ENCODE measurements at places on chromosomes 2 and 18.

DNA sequence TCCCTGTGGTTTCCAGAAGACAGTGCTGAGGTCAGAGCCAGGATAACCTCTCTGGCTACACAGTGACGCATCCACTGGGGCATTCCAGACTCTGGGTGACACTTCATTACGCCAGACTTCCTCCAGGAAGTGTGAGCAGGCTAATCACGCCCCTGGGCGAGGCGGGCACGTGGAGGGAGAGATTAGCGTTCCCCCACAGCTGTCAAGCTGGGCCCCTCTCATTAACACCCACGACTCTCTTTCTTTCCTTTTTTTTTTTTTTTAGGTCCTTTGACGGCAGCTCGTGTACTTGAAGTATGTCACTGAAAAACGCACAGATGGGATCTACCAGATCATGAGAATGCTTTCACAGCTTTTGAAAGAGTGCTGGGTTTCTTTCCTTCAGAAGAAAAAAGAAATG, 274.6 kb downstream of the AFF3 start:
- DNase-seq: no peak

DNA sequence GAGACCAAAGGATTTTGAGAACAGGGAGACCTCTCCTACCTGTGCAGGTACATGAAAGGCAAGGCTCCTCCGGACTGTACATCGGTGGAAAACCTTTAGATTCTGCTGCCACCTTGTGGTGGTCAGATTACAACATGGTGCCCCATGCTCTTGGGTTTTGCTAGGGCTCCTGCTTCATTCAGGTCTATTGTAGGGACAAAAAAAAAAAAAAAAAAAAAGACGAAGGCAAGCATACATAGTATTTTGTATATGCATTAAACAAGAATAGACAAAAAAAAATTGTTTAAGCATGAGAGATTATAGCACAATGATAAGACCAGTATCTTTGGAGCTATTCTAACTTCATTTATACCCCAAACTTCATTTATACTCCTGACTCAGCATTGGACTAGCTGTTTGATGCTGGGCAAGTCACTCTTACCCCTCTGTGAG, 27.4 kb upstream of the SPR start:
- DNase-seq: peak; percentile 28

- DNase-seq: no peak
These were observed 52.8 kb downstream of the INPP5D start for GRCh38 chr2:233112776-233113452.

GRCh38 chr2:206257350-206257749, 17.1 kb upstream of the ZDBF2 start:
- no peak for DNase-seq

GRCh38 chr18:6405237-6406074, 9.3 kb downstream of the L3MBTL4 start:
- DNase-seq: no peak

DNA sequence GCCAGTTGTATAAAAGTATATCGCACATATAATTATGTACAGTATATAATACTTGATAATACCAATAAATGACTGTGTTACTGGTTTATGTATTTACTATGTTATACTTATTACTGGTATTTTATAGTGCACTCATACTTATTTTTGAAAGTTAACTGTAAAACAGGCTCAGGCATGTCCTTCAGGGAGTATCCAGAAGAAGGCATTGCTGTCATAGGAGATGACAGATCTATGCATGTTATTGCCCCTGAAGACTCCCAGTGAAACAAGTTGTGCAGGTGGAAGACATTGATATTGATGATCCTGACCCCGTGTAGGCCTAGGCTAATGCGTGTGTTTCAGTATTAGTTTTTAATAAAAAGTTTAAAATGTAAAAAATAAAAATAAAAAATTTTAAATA, 20.3 kb upstream of the ASXL3 start:
- DNase-seq: no peak

DNA sequence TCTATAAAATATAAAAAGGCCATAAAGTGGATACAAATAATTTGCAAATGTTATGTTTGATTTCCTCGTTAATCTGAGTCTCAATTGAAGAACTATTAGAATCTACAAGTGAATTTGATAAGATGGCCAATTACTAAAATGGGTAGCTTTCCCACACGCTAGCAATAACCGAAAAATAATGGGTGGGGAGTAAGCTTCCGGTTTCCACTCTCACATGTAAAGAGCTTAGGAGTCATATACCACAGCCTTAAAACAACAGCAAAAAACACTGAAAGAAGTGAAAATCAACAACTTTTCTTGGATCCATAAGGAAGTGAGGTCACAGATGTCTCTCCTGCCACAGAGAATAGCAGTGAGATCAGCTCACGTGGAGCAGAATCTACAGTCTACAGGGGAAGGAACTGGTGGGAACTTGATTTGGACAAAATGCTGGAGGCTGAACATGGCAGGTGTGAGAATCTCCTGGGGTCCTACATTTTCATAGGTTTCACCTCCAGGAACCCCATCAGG, 18.6 kb downstream of the THAP4 start:
- DNase-seq: no peak

DNA sequence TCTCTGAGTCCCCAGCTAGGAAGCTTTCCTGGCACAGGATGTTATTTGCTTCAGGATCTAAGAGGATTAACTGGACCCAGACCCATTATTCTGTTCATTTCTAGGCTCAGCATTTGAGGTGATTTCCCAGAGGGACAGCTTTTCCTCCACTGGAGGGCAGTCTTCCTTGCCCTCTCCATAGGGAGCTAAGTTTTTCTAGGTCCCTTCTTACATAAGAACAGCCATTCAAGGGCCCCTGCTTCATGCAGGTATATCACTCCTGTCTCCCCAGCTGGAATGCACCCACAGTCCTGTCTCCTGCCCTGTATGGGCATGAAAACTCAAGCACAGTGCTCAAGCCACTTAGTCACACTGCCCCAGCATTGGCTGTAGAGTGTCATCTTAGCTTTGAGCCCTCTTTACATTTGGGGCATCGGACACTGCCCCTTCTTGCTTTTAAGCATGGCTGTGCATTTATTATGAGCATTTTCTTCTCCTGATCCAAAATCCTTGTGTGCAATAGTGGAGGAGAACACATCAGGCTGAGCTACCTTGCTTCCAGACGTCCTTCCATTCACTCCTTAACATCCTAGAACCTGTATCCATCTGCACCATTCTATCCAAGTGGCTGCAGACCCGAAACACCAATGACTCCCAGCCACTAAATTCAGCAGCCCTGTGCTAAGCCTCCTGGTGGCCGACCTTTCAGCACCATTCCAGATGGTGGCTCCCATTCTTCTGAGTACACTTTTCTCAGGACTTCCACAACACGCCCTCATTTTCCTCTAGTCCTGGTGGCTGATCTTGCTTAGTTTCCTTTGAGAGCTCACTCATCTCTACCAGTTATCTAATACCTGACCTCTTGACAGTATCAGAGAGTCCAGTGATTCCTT, 80.0 kb downstream of the COPS8 start:
- no peak for DNase-seq

GRCh38 chr2:86704459-86704971, 15.6 kb upstream of the RMND5A start:
- no peak for DNase-seq

- no peak for DNase-seq
These were observed 114.1 kb downstream of the BCL11A start for GRCh38 chr2:60439219-60439974.

DNA sequence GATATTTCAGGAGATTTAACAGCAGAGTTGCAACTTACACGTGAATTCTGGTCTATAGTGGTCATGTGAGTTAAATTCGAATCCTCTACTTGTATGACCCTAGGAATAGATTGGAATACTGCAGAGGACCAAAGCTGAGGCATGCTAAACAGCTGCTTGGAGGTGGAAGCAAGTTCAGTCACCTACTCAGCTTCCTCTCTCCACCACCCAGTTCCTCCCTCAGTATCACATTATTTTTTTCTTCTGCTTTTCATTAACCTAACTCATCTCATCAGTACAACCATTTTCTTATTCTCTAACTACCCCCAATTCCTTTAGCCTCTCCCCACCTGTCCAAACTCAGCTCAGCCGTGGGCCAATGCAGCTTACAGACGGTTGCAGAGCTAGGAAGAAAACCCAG, 385.5 kb downstream of the SETBP1 start:
- DNase-seq: no peak
